ENCODE measurements at places on chromosomes 1 and 21.

DNA sequence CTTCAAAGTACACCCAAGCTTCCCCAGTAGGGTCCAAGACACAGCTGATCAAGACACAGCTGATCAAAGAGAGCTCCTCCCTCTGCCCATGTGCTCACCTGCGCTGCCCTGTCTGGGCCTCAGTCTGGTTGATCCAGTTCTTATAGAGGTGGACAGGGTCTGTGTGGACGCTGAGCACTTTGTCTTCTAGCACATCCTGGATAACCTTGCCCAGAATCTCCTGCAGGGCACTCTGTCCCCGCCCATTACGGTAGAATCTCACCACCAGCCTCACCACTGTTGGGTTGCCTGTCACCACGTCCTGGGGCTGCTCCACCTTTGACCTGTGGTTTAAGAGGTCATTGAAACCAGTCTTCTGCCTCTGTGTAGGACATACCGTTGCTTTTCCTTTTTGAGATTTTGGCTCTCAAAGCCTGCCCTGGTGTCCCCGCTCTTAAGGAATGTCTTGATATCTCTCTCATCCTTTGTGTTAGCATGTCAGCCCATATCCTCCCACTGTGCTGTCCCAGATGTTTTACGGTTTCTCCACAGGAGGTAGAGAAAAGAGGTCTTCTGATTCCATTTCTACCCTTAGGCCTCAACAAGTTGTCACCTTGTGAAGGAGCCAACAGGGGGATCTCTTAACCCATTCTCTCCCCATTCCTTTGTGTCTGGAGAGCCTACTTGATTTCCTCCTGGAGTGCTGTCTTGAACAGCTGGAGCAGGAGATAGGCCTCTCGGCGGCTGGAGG, 33.5 kb downstream of the IQGAP3 start:
- no peak for DNase-seq

GRCh38 chr1:156885314-156885713, 8.2 kb upstream of the PEAR1 start:
- DNase-seq = no peak

DNA sequence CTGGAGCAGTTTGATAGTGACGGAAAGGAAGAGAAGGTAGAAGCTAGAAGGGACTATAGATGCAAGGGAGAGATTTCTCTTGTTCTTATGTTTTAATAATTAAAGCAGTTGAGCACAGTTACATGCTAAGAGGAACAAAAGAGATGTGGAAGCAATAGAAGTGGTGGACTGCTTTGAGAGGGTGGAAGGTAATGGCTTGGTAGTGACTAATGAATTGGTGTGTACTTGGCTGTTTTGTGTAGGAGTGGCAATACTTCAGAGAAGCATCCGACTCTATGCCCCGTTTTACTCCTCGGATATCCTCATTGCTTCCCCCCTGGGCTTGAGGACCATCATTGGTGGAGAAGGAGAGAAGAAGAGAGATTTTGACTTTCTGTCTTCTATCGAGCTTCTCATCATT, 12.8 kb downstream of the UTP25 start:
- no peak for DNase-seq

DNA sequence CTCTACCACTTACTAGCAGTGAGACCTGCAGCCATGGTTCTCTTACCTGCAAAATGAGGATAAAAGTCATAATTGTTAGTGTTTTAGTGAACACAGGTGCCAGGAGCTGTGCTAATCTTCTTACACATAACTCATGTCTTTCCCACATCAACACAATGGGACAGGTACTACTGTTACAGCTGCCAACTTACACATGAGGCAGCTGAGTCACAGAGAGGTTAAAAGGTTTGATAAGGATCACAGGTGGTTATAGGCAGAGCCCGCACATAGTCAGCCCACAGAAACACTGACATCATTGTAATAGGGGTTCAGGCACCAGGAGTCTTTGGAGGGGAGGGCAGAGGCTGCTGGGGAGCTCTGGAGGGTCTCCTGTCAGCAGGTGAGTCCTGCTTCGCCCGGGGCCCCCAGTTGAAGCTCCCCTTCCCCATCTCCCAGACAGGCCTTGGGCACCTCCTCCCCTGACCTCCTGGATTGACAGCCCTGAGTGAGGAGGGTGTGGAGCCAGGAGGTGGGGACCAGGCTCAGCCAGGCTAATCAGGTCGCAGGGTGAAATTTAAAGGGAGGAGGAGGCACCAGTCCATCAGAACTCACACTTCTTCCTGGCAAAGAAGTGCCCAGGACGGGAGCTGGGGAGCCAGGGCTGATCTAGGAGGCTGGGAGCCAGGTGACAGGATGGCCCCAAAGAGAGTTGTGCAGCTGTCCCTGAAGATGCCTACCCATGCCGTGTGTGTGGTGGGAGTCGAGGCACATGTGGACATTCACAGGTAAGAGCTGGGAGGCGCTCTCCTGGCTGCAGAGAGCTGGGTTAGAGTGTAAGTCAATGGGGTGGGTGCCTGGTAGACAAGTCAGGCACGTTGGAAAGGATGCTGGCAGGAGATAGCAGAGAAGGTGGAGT, at the start of gene PADI1:
PADI1 (plus strand) TSS at position 583 of the 895 bp plus-strand sequence; CDS start at position 673, 90 bp downstream.
- DNase-seq = no peak

DNA sequence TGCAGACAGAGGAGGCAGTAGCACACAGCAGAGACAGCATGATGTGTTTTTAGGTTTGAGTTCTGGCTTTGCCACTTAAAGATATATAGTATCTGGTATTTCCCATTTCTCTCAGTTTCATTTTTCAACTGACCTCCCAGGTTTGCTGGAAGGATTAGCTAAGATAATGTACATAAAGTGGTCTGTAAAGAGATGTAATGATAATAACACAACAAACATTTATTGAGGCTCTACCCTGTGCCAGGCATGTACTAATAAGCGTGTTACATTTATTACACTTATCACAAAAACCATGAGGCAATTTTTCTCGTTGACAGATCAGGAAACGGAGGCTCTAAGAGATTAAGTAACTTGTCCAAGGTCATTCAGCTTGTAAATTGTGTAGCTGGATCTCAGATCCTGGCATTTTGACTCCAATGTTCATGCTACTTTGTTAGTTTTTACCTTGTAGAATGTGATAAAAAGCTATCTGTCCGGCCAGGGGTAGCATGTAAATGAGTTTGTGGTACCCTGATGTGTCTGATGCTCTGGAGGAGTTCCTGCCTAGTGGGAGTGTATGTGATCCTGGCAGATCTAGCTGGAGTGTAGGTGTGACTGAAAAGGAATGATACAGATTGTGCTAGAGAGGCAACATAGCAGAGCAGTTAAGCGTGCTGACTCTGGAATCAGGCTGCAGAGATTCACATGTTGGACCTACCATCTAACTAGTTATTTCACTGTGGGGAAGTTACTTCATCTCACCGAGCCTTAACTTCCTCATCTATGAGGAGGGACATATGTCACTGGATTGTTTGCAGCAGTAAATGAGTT, 146.6 kb downstream of the VPS13D start:
- no peak for DNase-seq

DNA sequence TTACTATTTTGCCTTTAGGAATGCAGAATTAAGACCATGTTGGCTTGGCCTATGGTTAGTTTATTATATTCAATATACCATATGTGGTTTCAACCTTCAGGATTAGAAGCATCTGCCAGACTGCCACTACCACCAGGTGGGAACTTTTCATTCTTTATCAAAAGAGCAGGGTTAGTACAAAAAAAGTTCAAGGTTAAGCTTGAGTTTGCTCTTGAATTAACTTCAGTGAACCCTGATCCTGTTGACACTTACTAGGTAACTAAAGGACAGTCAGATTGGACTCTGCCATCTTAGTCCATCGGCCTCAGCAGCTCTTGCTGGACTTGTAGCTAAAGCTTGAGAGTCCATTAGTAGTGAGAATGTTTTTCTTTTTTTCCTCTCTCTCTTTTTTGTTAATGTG, 22.1 kb downstream of the CLIC4 start:
- DNase-seq = no peak

- no peak for DNase-seq
These were observed 10.0 kb downstream of the PDPN start for GRCh38 chr1:13593511-13594131.

- DNase-seq = no peak
These were observed 155.8 kb upstream of the PTGFR start for GRCh38 chr1:78334952-78335351.

DNA sequence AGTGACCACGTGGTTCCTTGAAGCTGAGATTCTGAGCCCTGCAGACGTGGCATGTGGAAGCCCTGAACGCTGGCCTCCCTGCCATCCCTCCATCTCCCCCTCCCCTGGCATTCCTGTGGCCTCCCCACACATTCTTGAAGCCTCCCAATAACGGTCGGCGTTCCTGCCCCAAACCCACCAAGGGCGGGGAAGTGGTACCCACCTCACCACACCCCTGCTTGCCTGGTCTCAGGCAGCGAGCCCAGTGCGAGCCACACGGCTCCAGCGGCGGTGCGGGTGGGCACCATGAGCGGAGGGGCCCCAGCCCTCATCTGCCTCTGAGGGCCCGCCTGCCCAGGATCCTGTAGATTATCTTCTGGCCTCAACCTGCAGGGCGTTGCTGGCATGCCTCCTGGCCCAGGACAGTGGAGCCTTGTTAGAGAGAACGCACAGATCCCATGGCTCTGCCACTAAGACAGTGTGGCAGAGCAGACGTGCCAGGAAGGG, 20.6 kb upstream of the PRELP start:
- DNase-seq = no peak
